ENCODE measurements at places on chromosomes 5 and 9.

DNA sequence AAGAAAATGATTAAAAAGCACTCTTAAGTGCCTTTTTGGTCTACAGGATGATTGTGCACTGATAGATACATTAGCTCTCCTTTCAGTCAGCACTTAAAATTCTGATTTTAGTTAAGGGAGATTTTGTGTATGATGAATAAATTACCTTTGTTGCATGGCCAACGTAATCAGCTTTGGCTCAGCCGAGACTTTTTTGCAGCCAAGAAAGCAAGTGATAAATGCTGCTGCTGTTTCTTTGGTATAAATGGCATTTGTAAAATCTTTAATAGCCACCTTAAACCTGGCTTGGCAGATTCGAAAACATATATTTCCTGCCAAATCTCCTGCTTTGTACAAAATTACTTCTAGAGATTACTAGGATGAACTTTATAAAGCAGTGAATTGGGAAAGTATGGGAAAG, 147.7 kb downstream of the DCP2 start:
- no peak for DNase-seq

- DNase-seq, result peak; percentile 38
These were observed 129.3 kb upstream of the SLC44A1 start for GRCh38 chr9:105114964-105115728.

DNA sequence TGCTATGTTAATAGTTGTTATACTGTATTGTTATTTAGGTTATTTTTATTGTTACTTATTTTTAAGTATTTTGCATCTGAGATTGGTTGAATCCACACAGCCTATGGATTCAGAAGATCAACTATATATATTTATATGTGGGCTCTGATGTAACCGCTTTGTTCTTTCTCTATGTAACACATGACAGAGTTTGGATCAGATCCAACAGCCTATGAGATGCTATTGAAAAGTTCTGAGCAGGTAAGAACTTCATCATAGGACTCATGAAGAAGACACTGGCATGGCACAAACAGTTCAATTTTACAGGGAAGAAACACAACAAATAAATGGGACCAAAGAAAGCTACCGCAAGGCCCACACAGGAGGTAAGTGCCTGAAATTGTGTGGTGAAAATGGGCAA, 93.4 kb downstream of the GNAQ start:
- no peak for DNase-seq

- DNase-seq, result peak; percentile 1
These were observed 140.5 kb upstream of the ACOT12 start for GRCh38 chr5:81534441-81534840.

DNA sequence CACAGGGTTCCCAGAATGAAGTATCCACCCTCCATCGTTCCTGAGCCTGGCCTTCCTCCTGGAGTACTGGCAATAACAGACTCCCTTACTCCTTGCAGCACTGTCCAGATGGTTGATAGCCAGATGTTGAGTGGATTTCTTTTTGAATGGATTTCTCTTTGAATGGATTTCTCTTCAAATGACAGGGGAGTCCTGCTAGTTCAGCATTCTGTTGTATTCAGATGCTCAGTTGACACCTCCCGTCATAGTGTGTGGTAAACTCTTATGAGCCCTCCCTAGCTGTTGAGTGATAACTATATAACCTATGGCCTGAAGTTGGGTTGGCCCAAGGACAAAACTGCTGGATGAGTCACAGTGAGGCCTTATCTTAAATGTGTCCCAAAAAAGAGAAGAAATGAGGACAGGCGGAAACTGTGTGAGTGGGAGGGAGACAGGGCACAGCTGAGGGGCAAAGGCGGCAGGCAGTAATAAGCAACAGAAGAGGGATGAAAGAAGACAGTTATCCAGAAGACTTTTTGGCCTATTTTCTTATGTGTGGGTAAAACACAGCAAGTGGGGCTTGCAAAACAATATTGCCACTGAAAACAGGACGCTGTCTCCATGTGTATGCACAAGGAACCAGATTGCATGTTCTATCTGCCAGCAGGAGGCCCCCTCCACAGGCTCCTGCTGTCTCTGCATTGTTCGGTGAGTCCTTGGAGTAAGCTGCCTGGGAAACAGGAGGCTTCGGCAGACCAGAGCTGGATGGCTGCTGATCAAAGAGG, 209.5 kb upstream of the S1PR3 start:
- DNase-seq, result peak; percentile 65

Measured in fibroblast of skin of abdomen (primary cell).